ENCODE measurements at places on chromosomes 1 and 21.

GRCh38 chr1:110433803-110434202 lies 17.1 kb upstream of the PROK1 start:
- H3K4me3 ChIP-seq: no peak overlapping the region
- peaks cover 11% of the 10 kb centered on the region for H3K27me3 ChIP-seq
- H3K4me1 ChIP-seq: no peaks in the 10 kb centered on the region
- H3K36me3 ChIP-seq: no peaks in the 10 kb centered on the region
- H3K27ac ChIP-seq: no peak overlapping the region
- DNase-seq: no peak

GRCh38 chr21:24823247-24823646 lies 784.0 kb downstream of the MRPL39 start:
- H3K4me1 ChIP-seq: no peaks in the 10 kb centered on the region
- DNase-seq: no peak
- H3K36me3 ChIP-seq: no peaks in the 10 kb centered on the region

- DNase-seq: no peak
- peaks cover 33% of the 10 kb centered on the region for H3K36me3 ChIP-seq
- no peak overlapping the region for H3K4me3 ChIP-seq
- H3K27ac ChIP-seq: no peak overlapping the region
Measured at GRCh38 chr1:234270581-234271242, 102.5 kb upstream of the COA6 start.

DNA sequence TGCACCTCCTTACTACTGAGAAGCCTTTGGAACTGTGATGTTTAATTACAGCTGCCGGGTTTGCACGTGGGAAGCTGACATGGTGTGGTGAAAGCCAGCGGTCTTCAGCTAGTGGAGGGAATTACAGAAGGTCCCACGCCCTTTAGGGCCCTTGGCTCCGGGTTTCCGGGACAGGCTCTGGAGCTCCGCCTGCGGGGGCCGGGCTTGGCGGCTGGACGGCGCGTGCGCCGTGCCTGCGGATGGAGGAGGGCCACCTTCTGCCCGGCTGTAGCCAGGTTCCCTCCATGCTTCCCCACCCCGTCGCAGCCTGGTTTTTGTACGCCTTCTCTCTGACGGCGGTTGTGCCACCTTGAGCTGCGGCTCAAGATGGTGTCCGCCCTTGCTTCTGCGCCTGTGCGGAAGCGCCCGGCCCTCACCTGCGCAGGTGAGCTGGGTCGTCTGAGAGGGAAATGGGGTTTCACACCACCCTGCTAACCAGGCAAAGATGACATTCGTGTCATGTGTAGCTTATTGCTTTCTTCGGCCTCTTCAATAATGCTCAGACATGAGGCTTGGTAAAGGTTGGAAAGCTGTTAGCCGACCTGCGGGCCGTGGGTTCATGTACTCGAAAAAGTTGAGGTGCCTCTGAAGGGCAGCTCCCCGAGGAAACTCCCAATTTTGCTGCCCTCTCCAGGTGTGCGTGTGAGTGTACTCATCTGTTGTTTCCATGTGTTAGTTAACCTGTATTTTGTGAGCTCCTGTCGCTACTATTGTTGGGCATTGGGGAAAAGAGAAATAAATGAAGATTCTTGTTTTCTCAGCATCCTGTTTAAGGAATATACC lies 36.6 kb upstream of the OPRD1 start:
- peak overlapping the region; percentile 43 for H3K27ac ChIP-seq
- peaks cover 11% of the 10 kb centered on the region for H3K4me1 ChIP-seq
- peaks cover 3% of the 10 kb centered on the region for H3K27me3 ChIP-seq
- peaks cover 13% of the 10 kb centered on the region for H3K36me3 ChIP-seq

DNA sequence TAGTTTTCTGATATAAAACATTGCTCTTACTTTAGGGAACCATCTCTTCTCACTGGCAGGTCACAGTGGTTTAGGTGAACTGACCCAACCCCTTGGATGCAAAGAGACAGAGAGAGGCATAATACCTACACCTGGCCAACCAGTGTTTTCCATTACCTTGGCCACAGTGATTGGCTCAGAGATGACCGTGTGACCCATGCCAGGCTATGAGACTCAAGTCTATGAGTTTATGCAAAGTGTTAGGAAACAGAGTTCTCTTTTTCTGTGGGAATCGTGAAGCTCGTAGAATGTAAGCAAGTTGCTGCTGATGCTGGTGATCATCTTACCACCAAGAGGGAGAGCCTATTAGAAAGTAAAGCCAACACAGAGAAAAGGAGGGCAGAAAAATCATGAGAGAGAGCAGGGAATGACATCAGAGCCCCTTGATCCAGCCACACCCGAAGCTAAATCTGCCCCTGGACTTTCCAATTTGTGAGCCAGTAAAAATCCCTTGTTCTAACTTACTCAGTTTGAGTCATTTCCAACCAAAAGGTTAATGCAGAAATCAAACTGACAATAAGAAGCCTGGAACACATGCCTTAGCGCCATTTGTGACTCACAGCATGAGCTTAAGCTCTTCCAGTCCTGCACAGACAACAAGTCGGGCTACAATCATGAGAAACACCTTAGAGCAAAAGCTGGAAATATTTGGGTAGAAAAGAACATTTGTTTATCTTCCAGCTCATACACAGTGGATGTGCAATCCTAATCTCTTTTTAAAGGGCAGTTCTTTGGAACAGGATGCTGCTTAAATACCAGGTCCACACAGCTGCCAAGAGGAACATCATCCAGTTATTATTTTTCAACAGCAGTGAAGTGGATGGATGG lies 81.3 kb upstream of the KAZN start:
- no peak for DNase-seq
- peaks cover 3% of the 10 kb centered on the region for H3K27me3 ChIP-seq
- H3K4me3 ChIP-seq: no peak overlapping the region
- H3K36me3 ChIP-seq: no peaks in the 10 kb centered on the region

GRCh38 chr1:53739109-53739681 lies at the start of gene GLIS1:
Gene GLIS1 (minus strand): TSS chr1:53739164. CDS start chr1:53738064, 1,100 bp downstream.
- peak within 1 kb of the TSS; percentile 58 for H3K4me3 ChIP-seq
- H3K27ac ChIP-seq: no peak within 1 kb of the TSS
- DNase-seq: peak; percentile 67

DNA sequence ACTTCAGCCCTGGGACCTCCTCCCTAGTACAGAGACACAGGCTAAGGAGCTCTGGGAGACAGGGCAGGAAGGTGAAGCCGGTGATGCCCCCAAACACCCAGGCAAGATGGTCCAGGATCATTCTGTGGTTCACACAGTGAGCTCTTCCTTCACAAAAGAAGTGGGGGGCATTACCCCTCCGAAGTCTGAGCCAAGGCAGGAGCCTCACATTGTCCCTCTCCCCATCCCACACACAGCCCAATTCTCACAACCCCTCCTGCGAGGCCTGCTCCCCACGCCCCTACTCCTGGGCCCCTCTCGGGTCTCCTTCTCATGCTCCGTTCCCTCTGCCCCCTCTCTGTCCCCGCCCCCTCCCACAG lies 10.7 kb downstream of the MEF2D start:
- peak overlapping the region; percentile 52 for H3K4me3 ChIP-seq
- peaks cover 87% of the 10 kb centered on the region for H3K4me1 ChIP-seq
- peaks cover 30% of the 10 kb centered on the region for H3K36me3 ChIP-seq
- H3K27ac ChIP-seq: peak overlapping the region; percentile 85

DNA sequence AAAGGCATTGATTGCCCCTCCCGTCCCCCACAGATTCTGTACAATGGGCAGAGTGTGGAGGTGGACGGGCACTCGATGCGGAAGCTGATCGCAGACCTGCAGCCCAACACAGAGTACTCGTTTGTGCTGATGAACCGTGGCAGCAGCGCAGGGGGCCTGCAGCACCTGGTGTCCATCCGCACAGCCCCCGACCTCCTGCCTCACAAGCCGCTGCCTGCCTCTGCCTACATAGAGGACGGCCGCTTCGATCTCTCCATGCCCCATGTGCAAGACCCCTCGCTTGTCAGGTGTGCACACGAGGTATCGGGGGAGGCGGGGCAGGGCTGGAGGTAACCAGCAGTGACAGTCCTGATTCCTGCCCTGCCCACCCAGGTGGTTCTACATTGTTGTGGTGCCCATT lies 44.8 kb upstream of the KDM4A start:
- no peak overlapping the region for H3K4me3 ChIP-seq
- H3K4me1 ChIP-seq: no peaks in the 10 kb centered on the region

DNA sequence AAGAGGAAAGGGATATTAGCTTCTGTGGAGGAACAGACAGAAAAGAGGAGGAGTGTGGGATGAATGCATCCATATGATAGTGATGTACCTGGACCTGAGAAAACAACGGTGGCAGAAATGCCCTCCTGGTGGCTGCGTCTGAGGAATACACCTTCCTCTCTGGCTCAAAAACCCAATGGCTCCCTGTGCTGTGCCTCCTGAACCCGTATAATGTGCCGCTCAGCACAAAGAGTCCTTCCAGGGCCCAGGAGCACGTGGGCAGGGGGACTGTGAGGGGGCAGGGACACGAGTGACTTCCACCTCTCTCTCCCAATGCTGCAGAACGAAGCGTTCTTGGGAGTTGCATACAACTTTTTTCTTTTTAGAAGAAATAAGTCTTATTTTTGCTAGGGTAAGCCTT lies 31.2 kb downstream of the IRF2BP2 start:
- H3K36me3 ChIP-seq: no peaks in the 10 kb centered on the region
- no peak overlapping the region for H3K4me3 ChIP-seq
- no peak overlapping the region for H3K27ac ChIP-seq
- H3K27me3 ChIP-seq: peaks cover 9% of the 10 kb centered on the region

Measured in activated CD8-positive, alpha-beta T cell treated with anti-CD3 and anti-CD28 coated beads, Interleukin-2, amount 10 ng/mL, durations not matched to agents 7 days and 5 days (primary cell).